SW 1271 (cell line): ENCODE measurements at places on chromosomes 13 and 19.

- no peak for DNase-seq
Measured at GRCh38 chr13:83765796-83766195, 116.5 kb downstream of the SLITRK1 start.

GRCh38 chr19:13018035-13018914 is 23.0 kb downstream of the NFIX start:
- no peak for DNase-seq

GRCh38 chr13:20241593-20241992 is 9.5 kb upstream of the GJB6 start:
- no peak for DNase-seq

DNA sequence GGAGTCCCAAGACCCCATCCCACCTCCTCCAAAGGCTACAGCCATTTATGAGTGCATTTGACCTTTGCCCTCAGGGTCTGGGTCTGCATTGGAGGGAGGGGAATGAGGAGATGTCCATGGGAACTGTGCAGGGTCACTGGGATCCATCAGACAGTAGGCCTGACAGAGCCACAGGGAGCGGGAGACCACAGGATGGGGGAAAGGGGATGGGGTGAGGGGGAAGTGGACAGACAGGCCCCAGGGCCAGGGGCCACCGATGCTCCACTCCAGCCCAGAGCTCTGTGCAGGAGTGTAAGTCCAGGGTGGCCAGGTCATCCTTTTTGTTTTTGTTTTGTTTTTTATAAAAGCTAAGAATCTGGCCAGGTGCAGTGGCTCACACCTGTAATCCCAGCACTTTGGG is 82.5 kb downstream of the CHST8 start:
- no peak for DNase-seq

DNA sequence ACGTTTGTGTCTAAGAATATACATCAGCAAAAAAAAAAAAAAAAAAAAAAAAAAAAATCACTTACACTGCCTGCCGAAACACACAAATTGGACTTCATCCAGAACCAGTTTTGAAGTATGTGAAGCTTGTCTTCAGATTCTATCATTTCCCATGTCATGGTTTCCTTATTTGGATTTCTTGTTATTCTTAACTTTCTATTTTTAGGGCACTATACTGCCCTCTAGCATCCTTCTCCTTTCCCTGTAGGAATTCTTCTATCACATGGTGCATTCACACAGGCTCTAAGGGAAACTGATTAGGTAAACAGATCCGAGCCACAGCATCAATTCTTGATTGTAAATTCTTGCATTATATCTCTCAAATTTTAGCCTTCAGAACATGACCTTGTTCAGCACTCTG is 1507.5 kb downstream of the OLFM4 start:
- no peak for DNase-seq

GRCh38 chr19:32067685-32068084 is 277.7 kb upstream of the ZNF507 start:
- no peak for DNase-seq

DNA sequence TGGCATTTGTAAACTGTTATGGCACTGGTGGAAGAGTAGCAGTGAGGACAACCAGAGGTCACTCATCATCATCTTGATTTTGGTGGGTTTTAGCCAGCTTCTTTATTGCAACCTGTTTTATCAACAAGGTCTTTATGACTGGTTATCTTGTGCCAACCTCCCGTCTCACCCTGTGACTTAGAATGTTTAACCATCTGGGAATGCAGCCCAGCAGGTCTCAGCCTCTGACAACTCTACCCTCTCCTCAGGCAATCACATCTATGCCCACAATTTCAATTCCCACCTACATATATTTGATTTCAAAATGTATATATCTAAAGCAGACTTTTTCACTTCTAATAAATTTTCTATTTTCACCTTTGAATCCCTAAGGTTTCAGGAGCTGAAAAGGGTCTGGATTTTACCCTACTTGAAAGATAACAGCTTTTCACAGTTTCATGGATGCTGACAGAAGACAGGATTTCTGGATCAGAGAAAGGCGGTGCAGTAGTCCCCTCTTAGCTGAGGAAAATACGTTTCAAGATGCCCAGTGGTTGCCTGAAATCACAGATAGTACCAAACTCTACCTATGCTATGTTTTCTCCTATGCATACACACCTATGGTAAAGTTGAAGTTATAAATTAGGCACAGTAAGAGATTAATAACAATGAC is 1171.8 kb downstream of the DIAPH3 start:
- DNase-seq, result no peak

- peak; percentile 83 for DNase-seq
Measured at GRCh38 chr19:50003810-50004419, 21.3 kb downstream of the VRK3 start.

DNA sequence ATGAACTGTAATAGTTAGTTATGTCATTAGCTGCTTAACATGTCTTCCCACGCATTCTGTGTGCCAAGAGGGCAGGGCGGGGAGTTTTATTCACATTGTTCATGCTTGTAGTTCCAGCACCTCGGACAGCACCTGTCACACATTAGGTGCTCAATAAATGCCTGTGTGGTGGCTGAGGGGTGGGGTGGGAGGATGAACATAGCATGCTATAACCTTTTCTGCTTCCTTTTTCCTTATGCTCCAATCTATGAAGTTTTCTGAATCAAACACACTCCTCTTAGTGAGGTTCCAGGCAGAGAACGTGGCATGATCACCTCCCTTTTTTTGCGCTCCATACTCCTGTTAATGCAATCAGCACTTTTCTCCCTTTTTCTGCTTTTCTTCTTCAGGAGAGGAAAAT is 15.8 kb upstream of the PTPRS start:
- no peak for DNase-seq

GRCh38 chr19:5903056-5903623 is 450 bp downstream of the NDUFA11 start:
- DNase-seq, result no peak

DNA sequence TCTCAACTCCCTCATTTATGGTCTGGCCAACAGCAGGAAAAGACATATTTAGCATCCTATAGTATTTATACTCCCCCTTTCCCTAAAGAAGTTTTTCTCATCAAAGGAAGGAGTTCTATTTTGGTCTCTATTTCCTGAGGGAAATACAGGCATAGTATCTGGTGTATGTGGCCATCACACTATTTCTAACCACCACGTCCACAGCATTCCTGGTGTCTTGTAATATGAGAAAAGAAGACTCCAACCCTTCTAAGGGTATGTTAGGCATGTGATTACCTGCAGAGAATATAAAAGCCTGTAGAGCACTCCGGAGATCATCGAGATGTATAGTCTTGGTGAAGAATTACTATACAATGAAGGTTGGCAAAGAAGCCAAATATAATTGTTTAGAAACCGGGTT is 137.4 kb downstream of the VWA8 start:
- no peak for DNase-seq
